ENCODE measurements at places on chromosomes 13 and 19.
A peak's percentile ranks its signal among the peaks of the same experiment; 100 is the strongest.

GRCh38 chr13:46580362-46580839 is 27.4 kb downstream of the LRCH1 start:
- DNase-seq: no peak

DNA sequence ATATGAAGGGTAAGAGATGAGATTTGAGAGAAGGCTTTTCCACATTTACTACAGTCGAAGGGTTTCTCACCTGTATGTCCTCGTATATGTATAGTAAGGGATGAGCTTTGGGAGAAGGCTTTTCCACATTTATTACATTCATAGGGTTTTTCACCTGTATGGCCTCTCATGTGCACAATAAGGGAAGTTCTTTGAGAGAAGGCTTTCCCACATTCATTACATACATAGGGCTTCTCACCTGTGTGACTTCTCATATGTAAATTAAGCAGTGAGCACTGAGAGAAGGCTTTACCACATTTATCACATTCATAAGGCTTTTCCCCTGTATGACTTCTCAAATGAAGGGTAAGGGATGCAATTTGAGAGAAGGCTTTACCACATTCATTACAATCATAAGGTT is 41.8 kb downstream of the ZNF527 start:
- no peak for DNase-seq

DNA sequence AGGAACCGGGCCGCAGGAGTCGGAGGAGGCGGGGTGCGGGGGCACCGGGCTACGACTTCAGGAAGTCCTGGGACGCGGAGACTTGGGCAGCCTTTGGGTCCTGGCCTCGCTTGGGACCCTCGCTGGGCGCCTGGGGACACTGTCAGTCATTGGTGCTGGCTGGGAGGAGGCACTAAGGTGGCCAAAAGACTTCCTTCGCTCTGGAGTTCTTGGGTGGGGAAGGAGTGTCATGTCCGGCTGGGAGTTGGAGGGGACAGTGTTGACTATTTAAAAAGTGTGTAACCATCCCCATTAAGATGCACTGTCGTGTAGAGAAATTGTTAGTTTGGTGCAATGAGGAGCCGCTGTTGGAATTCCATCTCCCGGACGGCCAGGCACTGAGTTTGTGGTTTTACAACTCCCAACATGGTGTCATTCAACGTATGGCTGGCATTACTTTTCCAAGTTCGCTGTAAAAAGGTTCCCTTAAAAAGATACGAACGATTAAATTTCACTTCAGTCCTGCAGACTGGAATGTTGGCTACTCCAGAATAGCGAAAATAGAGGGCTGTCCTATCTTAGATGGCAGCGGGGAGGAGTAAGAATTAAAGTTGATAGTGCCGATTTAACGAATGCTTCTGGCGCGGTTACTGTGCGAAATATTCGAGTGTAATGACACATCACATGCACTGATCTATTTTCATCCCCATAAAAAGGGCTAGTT is 776 bp downstream of the DNAJC3 start:
- peak; percentile 11 for DNase-seq

GRCh38 chr13:64553411-64554129 is 2676.6 kb downstream of the PCDH9 start:
- DNase-seq: no peak

- DNase-seq: no peak
Observed at GRCh38 chr19:4115050-4115817, 8.7 kb downstream of the MAP2K2 start.

- no peak for DNase-seq
Observed at GRCh38 chr19:5360003-5360780, 19.6 kb upstream of the PTPRS start.

DNA sequence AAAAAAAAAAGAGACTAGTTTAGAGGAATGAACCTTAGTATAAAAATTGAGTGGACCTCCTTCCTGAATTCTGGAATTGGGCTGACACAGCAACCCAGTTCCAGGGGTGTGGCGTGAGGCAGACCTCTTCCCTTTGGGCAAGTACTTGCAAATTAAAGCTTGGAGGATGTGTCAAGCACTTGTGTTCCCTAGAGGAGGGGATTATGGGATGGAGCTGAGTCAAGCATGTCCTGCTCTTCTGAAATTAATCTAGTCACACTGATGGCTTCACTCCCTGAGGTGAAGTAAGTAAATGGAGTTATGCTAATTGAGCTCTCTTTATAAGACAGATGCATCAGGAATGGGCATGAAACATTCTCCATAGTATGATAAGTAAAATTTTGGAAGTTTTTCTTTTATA is 107.7 kb upstream of the HTR2A start:
- DNase-seq: no peak

- no peak for DNase-seq
Observed at GRCh38 chr13:41463838-41464602, 6.7 kb downstream of the RGCC start.

DNA sequence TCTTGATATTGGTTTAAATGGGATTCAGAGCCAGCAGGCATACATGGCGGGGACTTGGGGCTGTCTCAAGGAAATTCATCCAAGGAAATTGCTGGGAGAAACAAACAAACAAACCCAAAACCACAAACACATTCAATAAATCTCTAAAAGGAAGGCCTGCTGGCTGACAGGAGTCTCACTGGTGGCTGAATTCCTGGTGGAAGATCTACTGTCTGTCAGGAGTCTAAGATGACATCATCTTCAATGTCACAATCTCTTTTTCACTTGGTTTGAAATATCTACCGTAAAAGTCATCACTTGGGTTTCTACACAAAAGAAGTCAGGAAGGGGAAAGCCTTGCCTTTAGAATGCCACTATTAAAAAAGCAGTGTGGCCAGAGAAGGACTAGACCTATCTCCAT is 87.9 kb downstream of the KLF5 start:
- DNase-seq: no peak

DNA sequence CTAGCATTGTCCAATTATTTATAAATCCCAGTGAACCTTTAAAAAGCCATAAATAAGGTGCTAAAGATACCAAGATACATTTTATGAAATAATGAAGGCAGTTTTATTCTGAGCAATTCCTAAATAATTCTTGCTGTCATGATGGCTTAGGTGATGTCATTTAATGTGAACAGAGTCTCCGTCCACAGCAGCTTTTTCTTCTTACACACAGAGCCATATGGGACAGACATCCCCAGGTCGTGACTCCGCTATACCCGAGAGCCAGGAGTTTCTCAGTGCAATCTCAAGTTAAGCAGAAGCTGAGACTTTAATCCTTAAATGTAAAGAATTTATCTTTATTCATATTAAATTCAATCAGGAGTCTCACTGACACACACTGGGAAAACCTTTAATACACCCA is 29.7 kb downstream of the EFNB2 start:
- DNase-seq: no peak

Measured in HEK293T (cell line).